M059J (cell line): ENCODE measurements at places on chromosomes 13 and 19. TPM values are rescaled to one million over a fixed set of nuclear protein-coding genes. Genes with fewer than 3 reads are reported as not detected.

GRCh38 chr19:18781885-18782527 is 9.1 kb downstream of the COMP start:
- DNase-seq, result no peak

GRCh38 chr13:46901721-46902120 is 4.9 kb upstream of the HTR2A start:
- no peak for DNase-seq

GRCh38 chr13:33262062-33262487 is 23.5 kb downstream of the STARD13 start:
- DNase-seq, result peak; percentile 86

CLC gene
- total RNA-seq, result not detected in 2 replicates

- DNase-seq, result peak; percentile 86
Observed at GRCh38 chr19:34128558-34129250, 43.6 kb upstream of the LSM14A start.

- peak; percentile 31 for DNase-seq
Observed at GRCh38 chr19:5558101-5558621, 9.6 kb downstream of the TINCR start.

C1QTNF9B gene
- not detected in 2 replicates for total RNA-seq

MCEMP1 gene
- not detected in 2 replicates for total RNA-seq

DNA sequence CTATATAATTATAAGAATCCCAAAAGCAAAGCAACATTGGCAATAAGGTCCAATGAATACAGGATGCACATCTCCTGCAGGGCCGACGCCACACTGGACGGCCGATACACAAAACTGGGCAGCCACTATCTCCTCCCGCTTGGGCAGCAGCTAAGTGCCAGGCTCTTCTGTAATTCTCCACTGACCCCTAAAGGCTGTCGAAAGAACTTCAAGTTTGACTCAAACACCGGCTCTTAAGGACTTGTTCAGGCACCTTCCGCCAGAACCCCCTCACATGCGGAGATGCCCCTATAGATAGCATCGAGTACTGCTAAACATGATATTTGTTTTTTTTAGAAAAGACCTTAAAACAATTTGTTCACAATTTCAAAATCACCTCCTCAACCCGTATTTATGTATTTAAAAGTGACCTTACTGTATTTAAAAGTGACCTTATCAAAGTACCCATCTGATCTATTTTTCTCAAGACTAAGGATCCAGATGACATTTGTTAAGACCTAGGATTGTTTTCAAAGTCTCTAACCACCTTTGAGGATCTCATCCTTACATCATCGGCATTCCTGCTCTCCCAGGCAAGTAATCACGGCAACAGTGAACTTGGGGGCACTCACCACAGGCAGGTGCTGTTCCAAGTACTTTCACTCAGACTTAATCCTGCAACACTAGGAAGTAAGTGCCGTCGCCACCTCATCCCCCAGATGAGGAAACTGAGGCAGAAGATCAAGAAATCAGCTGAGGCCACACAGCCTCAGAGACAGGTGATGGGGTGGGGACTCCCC is 77.8 kb downstream of the TUBGCP3 start:
- peak; percentile 31 for DNase-seq

NALCN gene
- total RNA-seq, result 0.17 and 1.4 TPM in 2 replicates

GRCh38 chr13:26531742-26532141 is 25.7 kb upstream of the WASF3 start:
- DNase-seq, result no peak

RUBCNL gene
- 0.22 and 0.54 TPM in 2 replicates for total RNA-seq

GRCh38 chr19:1315470-1316166 is 29.9 kb downstream of the EFNA2 start:
- DNase-seq, result peak; percentile 51
